Heart left ventricle (tissue), 16 donors: ENCODE measurements at places on chromosomes 2 and 18. TPM values are rescaled to one million over a fixed set of nuclear protein-coding genes. Genes with fewer than 3 reads are reported as not detected.

INHA gene
- total RNA-seq: 1.1 TPM

HOXD1 gene
- 0.19 TPM for total RNA-seq

MAP3K19 gene
- not detected for total RNA-seq

ALPP gene
- total RNA-seq: not detected

UGT1A6 gene
- total RNA-seq: not detected

RBKS gene
- 4.1 TPM for total RNA-seq

WDPCP gene
- 15.0 TPM for total RNA-seq

GRCh38 chr2:17517481-17518211 is 594 bp downstream of the RAD51AP2 start:
- H3K27ac ChIP-seq: peak overlapping the region; percentile 92
- DNase-seq: no peak
- H3K36me3 ChIP-seq: no peaks in the 10 kb centered on the region
- peak overlapping the region; percentile 56 for H3K4me3 ChIP-seq

GRCh38 chr2:178002038-178002437 is 70.5 kb downstream of the PDE11A start:
- DNase-seq: no peak
- H3K36me3 ChIP-seq: no peaks in the 10 kb centered on the region
- H3K4me1 ChIP-seq: no peaks in the 10 kb centered on the region
- no peak overlapping the region for H3K4me3 ChIP-seq

DNA sequence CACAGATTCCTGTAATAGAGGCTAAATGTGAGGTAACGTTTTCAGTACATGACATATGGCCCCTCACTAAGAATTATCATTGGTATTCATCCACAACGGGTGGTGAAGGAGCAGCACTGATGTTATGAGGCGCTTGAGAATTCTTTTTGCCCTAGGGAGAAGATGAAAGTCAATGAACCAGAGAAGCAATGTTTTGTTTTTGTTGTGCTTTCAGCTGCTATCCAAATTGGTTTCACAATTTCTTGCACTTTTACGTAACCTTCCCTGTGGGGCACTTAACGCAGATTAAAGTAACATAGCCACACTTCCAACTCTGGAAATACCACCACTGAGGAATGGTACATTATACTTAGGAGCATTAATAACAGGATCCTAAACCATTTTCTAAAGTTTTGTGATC is 13.3 kb upstream of the CCDC85A start:
- no peaks in the 10 kb centered on the region for H3K4me1 ChIP-seq
- H3K36me3 ChIP-seq: no peaks in the 10 kb centered on the region
- no peak overlapping the region for H3K27ac ChIP-seq
- H3K4me3 ChIP-seq: no peak overlapping the region

DNA sequence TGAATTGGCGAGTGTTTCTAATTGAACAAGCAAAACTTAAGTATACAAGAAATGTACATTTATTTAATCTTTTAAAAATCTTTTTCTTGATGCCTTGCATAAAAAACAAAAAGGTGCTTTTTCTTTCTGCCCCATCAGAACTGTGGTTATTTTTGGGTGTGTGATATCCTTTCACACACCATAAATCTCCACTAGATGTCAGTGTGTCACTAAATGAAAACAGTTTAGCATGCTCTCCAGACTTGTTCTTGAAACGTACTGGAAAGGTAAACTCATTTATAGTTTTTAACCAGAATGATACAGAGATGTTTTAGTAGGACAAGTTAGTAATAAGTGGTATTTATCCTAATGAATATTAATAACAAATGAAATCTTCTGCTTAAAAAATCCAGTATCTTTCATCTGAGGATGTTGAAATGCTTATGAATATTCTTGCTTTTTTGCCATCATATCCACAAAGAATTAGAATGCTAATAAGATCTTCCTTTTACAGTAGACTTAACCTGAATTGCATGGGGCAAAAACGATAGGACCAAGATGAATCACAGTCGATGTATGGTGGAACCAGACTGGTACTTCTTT is 96.8 kb downstream of the UBE2E3 start:
- no peak overlapping the region for H3K27ac ChIP-seq
- peaks cover 18% of the 10 kb centered on the region for H3K4me1 ChIP-seq
- no peaks in the 10 kb centered on the region for H3K27me3 ChIP-seq
- no peak for DNase-seq
- H3K36me3 ChIP-seq: no peaks in the 10 kb centered on the region

GRCh38 chr2:176071330-176072291 is 12.2 kb downstream of the EVX2 start:
- H3K27me3 ChIP-seq: peaks cover 99% of the 10 kb centered on the region
- peaks cover 22% of the 10 kb centered on the region for H3K4me1 ChIP-seq

GRCh38 chr18:12844391-12844790 is 39.6 kb downstream of the PTPN2 start:
- H3K4me3 ChIP-seq: no peak overlapping the region
- no peak overlapping the region for H3K27ac ChIP-seq
- H3K36me3 ChIP-seq: peaks cover 9% of the 10 kb centered on the region
- H3K27me3 ChIP-seq: no peaks in the 10 kb centered on the region
